ENCODE measurements at places on chromosomes 2 and 18.

- H3K4me3 ChIP-seq: no peak overlapping the region
- no peaks in the 10 kb centered on the region for H3K36me3 ChIP-seq
- no peaks in the 10 kb centered on the region for H3K27me3 ChIP-seq
- DNase-seq: no peak
- no peak overlapping the region for H3K27ac ChIP-seq
Measured at GRCh38 chr18:23330423-23330822, 122.7 kb upstream of the RIOK3 start.

DNA sequence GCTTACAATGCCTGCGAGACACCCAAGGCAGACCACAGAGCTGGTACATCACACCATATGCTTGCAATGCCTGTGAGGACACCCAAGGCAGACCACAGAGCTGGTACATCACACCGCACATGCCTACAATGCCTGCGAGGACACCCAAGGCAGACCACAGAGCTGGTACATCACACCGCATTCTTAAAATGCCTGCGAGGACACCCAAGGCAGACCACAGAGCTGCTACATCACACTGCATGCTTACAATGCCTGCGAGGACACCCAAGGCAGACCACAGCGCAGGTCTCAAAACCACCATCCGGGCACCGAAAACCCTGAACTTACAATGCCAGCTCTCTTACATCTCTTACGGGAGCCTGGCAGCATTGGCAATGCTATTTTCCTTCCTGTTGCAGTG, 799.6 kb downstream of the GALR1 start:
- H3K27ac ChIP-seq: no peak overlapping the region
- H3K36me3 ChIP-seq: no peaks in the 10 kb centered on the region
- peaks cover 11% of the 10 kb centered on the region for H3K27me3 ChIP-seq
- no peak for DNase-seq

- no peaks in the 10 kb centered on the region for H3K4me1 ChIP-seq
- no peaks in the 10 kb centered on the region for H3K36me3 ChIP-seq
- DNase-seq: no peak
- H3K4me3 ChIP-seq: no peak overlapping the region
Measured at GRCh38 chr2:145961846-145962245, 1441.9 kb upstream of the ZEB2 start.

GRCh38 chr2:36060133-36060532, 295.4 kb upstream of the CRIM1 start:
- no peaks in the 10 kb centered on the region for H3K27me3 ChIP-seq
- H3K4me1 ChIP-seq: no peaks in the 10 kb centered on the region
- no peaks in the 10 kb centered on the region for H3K36me3 ChIP-seq
- no peak for DNase-seq
- no peak overlapping the region for H3K27ac ChIP-seq

DNA sequence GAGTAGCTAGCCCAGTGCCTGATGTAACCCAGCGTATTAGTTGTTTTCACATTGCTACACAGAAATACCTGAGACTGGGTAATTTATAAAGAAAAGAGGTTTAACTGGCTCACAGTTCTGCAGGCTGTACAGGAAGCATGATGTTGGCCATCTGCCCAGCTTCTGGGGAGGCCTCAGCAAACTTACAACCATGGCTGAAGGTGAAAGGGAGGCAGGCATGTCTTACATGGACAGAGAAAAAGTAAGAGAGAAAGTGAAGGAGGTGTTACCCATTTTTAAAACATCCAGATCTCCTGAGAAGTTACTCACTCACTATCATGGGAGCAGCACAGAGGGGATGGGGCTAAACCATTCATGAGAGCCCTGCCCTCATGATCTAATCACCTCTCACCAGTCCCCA, 6.1 kb upstream of the CYRIA start:
- no peak for DNase-seq
- H3K27ac ChIP-seq: no peak overlapping the region
- H3K4me3 ChIP-seq: no peak overlapping the region
- H3K27me3 ChIP-seq: peaks cover under 1% of the 10 kb centered on the region
- H3K4me1 ChIP-seq: peaks cover 1% of the 10 kb centered on the region
- no peaks in the 10 kb centered on the region for H3K36me3 ChIP-seq

DNA sequence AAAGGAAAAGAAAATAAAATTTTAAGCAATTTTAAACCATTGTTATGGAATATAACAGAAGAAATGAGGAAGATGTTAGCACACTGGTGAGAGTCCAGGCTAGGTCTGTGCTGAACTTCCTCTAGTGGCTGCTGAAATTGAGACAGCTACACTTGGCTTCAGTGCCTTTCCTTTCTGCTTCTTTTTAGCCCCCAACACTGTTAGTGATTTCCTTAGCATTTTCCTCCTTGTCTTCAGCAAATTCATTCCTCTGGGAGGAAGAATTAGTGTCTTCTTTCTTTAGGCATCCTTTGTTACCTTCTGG, 47.6 kb downstream of the ITGAV start:
- peaks cover 2% of the 10 kb centered on the region for H3K36me3 ChIP-seq
- no peak for DNase-seq
- H3K4me3 ChIP-seq: no peak overlapping the region
- no peaks in the 10 kb centered on the region for H3K27me3 ChIP-seq
- H3K27ac ChIP-seq: no peak overlapping the region
- H3K4me1 ChIP-seq: no peaks in the 10 kb centered on the region

GRCh38 chr2:127624756-127625571, 21.0 kb upstream of the GPR17 start:
- H3K27me3 ChIP-seq: no peaks in the 10 kb centered on the region
- H3K4me1 ChIP-seq: no peaks in the 10 kb centered on the region
- no peaks in the 10 kb centered on the region for H3K36me3 ChIP-seq
- no peak overlapping the region for H3K27ac ChIP-seq

DNA sequence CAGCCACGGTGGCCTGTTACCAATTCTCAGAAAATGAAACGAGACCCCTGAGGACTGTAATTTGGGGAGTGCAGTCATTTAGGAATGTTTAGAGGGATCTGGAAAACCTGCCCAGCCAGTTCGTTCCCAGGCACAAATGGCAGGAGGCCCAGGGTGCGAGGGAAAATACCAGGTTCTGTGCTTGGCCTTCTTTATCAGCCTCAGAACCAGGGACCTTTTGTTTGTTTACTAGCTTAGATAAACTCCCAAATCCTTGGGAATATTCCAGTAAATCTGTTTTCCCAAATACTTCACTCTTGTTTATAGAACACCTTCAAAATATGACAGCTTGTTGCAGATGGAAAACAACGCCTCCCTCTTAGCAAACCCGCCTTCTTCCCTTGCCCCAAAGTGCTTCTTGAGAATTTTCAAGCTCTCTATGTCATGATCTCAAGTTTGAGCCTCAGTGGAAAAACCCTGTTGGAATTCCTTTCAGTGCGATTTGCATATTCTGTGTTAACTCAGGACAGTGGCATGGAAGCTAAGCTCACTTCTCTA, 400.3 kb upstream of the SMIM21 start:
- no peak for DNase-seq
- no peak overlapping the region for H3K4me3 ChIP-seq
- no peak overlapping the region for H3K27ac ChIP-seq
- no peaks in the 10 kb centered on the region for H3K27me3 ChIP-seq

DNA sequence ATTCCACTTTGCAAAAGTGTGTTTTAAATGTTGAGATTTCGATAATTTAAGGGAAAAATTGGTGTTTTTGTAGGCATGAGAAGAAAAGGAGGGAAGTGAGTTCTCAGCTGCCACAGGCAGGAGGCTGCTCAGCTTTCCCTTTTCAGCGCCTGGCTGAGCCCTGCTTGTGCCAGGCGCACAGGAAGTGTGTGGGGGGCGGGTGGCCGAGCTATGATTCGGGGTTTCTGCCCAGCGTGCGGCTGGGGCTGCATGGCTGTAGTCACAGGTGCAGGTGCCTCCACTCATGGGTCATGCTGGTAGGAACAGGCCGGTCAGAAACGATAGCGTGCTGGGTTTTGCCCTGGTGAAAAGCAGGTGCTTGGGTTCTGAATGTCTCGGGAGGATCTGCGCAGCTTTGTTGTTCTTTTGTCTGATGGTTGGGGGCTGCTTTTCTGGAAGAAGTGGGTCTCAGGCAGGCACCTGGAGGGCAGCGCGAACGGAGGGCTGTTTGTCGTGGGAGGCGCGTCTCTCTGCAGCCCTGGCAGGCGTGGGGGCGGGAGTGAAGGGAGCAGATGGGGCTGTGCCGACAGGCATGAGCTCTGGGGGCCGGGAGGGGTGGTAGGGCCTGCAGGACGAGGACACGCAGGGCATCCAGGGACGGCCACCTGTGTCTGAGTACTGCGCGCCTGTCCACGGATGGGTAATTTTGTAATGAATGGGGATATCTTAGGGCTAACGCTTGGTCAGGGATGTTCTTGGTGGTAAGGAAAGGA, 2.1 kb downstream of the KCNG2 start:
- no peak for DNase-seq
- H3K27me3 ChIP-seq: peaks cover 11% of the 10 kb centered on the region
- no peak overlapping the region for H3K4me3 ChIP-seq

- H3K27me3 ChIP-seq: no peaks in the 10 kb centered on the region
- peak overlapping the region; percentile 84 for H3K4me3 ChIP-seq
- peak overlapping the region; percentile 86 for H3K27ac ChIP-seq
Measured at GRCh38 chr2:110678457-110679336, 834 bp upstream of the BUB1 start.

DNA sequence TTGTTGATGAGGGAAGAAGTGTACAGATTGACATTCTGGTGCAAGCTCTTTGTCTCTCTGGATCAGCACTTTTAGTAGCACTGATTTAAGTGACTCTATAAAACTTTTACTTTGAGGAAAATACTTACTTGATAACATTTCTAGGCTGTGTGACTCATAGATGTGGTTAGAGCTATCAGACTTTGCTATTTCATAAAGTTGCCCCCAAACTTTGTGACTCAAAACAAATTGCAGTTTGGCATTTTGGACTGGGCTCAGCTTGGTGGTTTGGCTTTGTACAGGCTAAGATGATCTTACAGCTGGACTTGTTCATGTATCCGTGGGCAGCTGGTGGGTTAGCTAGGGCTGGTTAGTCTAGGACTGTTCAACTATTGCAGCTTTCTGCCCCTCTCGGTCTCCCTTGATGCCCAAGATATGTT, 42.1 kb upstream of the GLS start:
- H3K4me1 ChIP-seq: no peaks in the 10 kb centered on the region
- H3K4me3 ChIP-seq: no peak overlapping the region
- DNase-seq: no peak
- peaks cover 7% of the 10 kb centered on the region for H3K27me3 ChIP-seq
- H3K36me3 ChIP-seq: no peaks in the 10 kb centered on the region

DNA sequence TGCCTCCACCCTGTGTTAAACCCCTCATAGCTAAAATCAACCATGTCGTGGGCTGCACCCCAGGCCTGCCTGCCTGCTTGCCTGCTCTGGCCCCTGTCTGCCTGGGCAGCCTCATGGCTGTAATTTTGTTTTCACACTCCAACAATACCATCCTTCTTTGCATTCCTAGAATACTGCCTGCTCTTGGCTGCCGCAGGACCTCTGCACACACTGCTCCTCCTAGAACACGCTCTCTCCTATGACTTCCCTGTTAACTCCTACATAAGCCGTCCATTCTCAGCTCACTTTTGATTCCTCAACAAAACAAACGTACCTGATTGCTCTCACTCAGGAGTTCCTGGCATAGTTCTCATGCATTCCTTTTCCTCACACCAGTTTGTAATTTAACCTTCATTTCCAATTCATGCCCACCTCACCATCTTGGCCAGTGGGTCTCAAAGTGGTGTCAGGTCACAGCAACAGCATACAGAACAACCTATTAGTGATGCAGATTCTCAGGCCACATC, 2.5 kb downstream of the UXS1 start:
- H3K27me3 ChIP-seq: no peaks in the 10 kb centered on the region
- H3K36me3 ChIP-seq: peaks cover 22% of the 10 kb centered on the region
- DNase-seq: no peak
- H3K4me1 ChIP-seq: peaks cover 14% of the 10 kb centered on the region
- no peak overlapping the region for H3K27ac ChIP-seq

DNA sequence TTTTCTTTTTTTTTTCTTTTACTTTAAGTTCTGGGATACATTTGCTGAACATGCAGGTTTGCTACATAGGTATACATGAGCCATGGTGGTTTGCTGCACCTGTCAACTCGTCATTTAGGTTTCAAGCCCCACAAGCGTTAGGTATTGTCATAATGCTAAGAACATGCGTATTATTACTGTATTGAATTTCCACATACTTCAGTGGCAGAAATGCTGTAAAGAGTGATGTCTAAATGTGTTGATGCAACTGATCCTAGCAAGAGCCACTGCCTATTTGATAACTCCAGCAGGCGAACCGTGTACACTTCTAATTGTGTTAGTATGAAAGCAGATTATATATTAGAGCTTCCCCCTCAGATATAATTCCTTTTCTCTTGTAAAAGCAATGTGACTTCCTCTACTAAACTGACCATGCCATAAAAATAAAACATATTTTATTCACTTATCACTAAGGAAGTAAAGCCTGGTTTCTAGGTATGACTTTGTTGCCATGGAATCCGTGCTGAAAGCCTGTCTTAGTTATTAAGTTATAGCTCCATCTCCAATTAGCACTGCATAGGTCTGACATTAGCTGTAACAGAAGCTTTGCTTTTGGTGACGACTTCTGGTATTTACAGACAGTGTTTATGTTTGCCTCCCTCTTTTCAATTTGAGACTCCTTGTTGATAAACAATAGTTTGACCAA, 280.0 kb downstream of the GALR1 start:
- DNase-seq: no peak
- no peak overlapping the region for H3K4me3 ChIP-seq
- H3K4me1 ChIP-seq: no peaks in the 10 kb centered on the region
- peaks cover 1% of the 10 kb centered on the region for H3K27me3 ChIP-seq

- H3K27me3 ChIP-seq: no peaks in the 10 kb centered on the region
- no peak overlapping the region for H3K27ac ChIP-seq
- H3K4me3 ChIP-seq: no peak overlapping the region
- H3K36me3 ChIP-seq: no peaks in the 10 kb centered on the region
Measured at GRCh38 chr18:77143196-77143595, 10.6 kb upstream of the MBP start.

DNA sequence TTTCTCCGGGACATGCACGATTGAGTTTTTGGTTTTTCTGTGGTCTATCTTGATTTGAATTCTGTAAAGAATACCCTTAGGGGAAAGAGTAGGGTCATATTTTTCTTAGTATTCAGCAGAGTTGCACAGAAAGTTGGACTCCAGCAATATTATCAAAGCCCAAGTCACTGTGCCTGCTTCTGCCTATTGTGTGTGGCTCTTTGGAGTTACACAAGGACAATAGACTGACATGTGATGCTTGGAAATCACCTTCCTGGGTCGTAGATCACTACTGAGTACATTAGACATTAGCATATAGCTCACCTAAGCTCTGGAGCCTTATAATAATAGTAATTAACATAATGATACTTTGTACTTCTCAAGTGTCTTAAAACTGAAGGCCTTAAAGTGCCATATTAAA, 238.8 kb upstream of the FOSL2 start:
- no peak overlapping the region for H3K4me3 ChIP-seq
- no peaks in the 10 kb centered on the region for H3K4me1 ChIP-seq
- H3K27ac ChIP-seq: no peak overlapping the region
- no peaks in the 10 kb centered on the region for H3K36me3 ChIP-seq
- no peak for DNase-seq

- no peak overlapping the region for H3K27ac ChIP-seq
- no peak overlapping the region for H3K4me3 ChIP-seq
- H3K4me1 ChIP-seq: peaks cover 1% of the 10 kb centered on the region
- H3K27me3 ChIP-seq: no peaks in the 10 kb centered on the region
Measured at GRCh38 chr2:145029873-145030272, 510.0 kb upstream of the ZEB2 start.

GRCh38 chr2:195838002-195838401, 181.0 kb downstream of the SLC39A10 start:
- H3K36me3 ChIP-seq: no peaks in the 10 kb centered on the region
- no peaks in the 10 kb centered on the region for H3K4me1 ChIP-seq
- DNase-seq: no peak
- H3K4me3 ChIP-seq: no peak overlapping the region
- H3K27ac ChIP-seq: no peak overlapping the region
- H3K27me3 ChIP-seq: no peaks in the 10 kb centered on the region

GRCh38 chr2:6951046-6951445, 33.8 kb downstream of the RNF144A start:
- no peaks in the 10 kb centered on the region for H3K27me3 ChIP-seq
- no peak overlapping the region for H3K27ac ChIP-seq
- DNase-seq: no peak
- no peaks in the 10 kb centered on the region for H3K36me3 ChIP-seq

All from neuronal stem cell (in vitro differentiated cells).